ENCODE measurements at places on chromosomes 16 and 17.

DNA sequence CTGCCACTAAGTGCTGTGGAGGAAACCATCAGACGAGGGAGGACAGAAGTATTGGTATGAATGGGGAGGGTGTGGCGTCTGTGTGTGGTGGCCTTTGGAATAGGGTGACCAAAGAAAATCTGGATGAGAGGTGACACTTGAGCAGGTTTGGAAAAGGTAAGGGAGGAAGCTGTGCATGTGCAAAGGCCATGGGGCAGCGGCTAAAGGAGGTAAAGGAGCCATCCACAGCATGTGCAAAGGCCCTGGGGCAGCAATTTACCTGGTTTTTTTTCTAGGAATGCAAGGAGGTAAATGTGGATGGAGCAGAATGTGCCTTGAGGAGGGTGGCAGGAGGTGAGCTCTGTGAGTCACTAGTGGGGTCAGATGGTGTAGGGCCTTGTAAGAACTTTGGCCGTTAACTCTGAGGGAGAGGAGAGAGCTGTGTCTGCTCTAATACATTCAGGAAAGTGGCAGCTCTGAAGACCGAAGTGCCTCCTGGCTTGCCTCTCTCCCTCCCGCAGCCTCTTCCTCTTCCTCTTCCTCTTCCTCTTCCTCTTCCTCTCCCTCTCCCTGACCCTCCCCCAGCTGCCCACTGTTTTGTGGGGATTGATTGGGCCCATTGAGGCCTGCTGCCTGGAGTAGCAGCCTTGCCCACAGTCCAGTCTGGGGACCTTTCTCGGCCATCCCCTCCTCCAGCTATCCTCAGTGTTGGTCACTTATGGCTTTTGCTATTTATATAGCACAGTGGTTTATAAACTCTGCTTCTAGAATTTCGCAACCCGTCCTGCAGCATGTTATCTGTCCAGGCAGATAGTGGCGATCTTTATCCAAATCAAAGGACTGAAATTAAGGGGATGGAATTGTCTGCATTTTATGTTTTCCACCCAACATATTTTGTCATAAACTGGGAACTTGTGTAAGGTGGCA lies 38.7 kb downstream of the CMIP start:
- no peak for ATAC-seq

DNA sequence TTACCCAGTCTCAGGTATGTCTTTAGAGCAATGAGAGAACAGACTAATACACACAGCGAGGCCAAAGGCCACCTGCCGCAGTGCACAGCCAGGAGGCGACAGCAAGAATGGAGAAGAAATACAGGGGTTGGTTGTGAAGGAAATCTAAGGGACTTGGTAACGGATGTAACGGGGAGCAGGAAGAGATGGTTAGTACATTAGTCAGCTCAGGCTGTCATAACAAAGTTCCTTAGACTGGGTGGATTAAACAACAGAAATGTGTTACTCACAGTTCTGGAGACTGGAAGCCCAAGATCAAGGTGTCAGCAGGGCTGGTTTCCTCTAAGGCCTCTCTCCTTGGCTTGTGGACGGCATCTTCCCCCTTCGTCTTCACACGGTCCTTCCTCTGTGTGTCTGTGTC lies 47.1 kb downstream of the TVP23C start:
- no peak for ATAC-seq

- no peak for ATAC-seq
Measured at GRCh38 chr16:66682271-66682670, 14.3 kb downstream of the CMTM4 start.

GRCh38 chr16:86584726-86585721 lies 6.7 kb downstream of the FOXL1 start:
- ATAC-seq, result no peak

DNA sequence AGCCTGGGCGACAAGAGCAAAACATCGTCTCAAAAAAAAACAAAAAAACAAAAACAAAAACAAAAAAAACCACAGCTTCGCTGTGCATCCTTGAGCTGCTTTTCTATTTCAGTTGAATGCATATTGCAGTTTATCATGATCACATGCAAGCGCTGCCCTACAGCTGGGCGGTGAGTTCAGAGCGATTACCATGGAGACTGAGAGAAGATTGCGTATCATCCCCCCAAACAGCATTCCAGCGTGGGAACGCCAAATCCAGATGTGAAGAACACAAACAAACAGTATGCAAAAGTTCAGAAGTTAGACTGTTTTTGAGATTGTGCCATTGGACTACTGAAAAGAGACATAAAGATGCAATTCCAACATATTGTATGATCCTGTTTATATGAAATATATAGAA lies 15.1 kb upstream of the SLC52A1 start:
- ATAC-seq, result no peak

GRCh38 chr16:77539421-77540034 lies 104.7 kb upstream of the ADAMTS18 start:
- ATAC-seq, result no peak

GRCh38 chr16:69111876-69112230 lies 6.4 kb downstream of the HAS3 start:
- ATAC-seq, result no peak

DNA sequence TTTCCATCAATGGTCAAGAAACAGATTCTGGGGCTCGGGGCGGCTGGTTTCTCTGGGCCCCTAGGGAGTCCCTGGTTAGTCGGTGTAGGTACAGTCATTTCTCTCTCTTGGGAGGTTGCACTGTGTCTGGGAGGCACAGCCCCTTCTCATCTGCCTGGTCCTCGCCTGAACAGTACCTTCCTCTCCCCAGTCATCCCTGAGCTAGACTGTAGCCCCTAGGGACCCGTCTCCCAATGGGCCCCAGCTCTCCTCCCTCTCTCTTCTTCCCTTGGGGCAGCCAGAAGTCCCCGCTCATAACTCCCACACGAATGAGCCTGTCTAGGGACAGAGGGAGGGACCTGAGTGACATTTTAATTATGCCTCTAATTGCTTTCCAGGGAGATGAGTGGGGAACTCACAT lies 20.2 kb upstream of the CPSF4L start:
- ATAC-seq, result peak; percentile 38

DNA sequence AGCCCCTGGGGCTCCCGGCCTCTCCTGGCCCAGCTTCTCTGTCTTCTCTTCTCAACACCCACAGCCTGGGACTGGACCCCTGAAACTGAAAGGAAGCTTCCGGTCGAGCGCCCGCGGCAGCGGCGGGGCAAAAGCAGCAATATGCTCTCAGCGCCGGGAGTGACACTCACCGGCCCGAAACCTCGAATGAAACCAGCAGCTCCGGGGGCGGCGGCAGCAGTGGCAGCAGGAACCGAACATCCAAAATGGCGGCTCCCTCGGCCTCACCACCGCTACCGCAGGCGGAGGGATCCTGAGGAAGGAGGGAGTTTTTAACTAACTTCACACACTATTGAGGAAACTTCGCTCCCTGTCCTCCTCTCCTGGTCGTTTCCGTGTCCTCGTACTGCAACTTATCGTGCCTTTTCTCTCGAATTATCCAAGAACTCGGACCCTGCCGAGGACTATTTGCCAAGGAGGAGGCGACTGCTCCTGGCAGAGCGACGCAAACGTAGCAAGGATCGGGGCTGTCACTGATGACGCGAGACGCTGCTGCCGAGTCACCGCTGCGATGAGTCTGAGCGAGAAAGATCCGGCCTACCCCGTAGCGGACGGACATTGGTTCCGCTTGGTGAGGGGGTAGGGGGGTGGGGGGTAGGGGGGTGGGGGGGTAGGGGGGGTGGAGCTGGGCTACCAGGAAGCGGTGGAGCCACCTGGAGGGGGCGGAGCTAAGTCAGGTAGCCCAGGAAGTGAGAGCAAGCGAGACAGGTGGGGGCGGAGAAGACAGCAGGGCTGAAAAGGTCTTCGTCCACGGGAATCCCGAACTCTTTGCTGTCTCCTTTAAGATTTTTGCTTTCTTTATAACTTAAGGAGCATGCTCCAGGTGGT lies at the start of gene AP1G1:
TSS of gene AP1G1 (minus strand) at position 242 of the 867 bp plus-strand sequence. CDS start 19,355 bp downstream, outside the sequence.
- peak; percentile 94 for ATAC-seq

DNA sequence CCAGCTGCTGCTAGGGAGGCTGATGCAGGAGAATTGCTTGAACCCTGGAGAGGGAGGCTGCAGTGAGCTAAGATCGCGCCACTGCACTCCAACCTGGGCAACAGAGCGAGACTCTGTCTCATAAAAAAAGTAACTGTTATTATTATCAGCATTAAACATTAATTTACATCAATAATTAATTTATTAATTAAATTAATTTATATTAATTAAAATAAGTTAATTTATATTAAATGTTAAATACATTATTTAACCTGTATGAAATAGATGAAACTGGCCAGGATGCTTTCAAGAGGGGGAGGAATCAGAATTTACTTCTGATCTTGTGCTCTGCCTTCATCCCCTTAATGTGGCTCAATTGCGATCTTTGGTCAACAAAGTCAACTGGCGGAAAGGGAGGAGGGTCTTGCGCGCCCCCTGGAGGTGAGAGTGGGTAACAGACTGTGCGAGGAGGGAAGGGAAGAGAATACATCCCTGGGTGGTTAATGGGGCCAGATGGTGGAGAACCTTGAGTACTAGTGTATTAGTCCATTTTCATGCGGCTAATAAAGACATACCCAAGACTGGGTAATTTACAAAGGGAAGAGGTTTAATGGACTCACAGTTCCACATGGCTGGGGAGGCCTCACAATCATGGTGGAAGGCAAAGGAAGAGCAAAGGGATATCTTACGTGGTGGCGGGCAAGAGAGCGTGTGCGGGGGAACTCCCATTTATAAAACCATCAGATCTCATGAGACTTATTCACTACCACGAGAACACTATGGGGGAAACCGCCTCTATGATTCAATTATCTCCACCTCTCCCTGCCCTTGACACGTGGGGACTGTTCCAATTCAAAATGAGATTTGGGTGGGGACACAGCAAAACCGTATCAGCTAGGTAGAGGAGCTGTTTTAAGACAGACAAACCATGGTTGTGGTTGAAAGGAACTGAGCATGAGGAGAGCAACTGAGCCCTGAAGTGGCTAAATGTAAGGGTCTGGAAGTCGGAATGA lies 15.7 kb upstream of the CPPED1 start:
- ATAC-seq, result peak; percentile 74

DNA sequence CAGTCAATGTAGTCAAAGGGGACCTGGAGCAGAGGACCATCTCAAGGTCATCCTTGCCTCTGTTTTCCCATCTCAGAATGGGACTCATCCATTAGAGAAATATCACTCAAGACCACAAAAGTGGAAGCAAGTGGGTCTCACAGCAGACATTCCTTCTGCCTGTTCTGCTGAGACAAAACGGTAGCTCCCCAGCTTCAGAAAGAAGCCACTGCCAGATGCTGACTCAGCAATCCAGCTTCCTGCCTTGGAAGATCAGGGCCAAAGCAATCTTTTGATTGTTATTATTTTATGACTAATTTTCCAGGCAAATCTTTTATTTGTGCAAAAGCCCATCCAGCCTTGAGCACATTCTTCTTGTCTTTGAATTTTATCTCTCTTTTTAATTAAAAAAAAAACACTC lies 86.8 kb downstream of the CCT6B start:
- no peak for ATAC-seq

- no peak for ATAC-seq
Measured at GRCh38 chr16:10080051-10080772, 102.0 kb downstream of the GRIN2A start.

GRCh38 chr17:35057332-35057915 lies 6.1 kb downstream of the RFFL start:
- no peak for ATAC-seq

DNA sequence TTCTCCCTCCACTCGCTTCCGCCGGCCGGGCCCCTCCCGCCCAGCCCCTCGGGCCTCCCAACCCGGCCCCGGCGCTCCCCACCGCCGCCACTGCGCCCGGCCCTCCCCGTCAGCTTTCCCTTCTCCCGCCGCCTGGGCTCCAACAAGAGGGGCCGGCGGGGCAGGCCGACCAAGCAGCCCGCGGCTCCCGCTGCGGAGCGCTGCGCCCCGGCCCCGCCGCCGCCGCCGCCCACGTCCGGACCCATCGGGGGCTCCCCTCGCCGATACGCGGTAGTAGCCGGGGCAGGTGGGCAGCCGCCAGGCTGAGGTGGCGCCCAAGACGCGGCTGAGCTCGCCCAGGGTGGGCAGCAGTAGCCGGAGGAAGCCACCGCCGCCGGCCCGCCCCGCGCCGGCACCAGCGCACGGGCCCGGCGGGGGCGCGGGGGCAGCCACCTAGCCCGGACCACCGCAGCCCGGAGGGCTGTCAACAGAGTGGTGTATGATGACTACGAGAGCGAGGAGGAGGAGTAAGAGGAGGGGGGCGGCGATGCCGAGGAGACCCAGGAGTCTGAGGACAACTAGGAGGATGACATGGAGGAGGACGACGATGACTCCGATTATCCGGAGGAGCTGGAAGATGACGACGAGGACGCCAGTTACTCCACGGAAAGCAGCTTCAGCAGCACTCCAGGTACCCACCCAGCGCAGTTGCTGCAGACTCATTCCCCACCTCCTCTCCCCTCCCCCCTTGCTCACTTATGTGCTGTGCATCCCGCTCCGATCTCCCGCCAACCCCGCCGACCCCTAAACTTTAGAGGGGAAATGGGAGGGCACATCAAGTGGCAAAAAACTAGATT lies 498 bp downstream of the LRRC37B start:
- ATAC-seq, result peak; percentile 55

- ATAC-seq, result no peak
Measured at GRCh38 chr17:14050616-14051015, 18.7 kb upstream of the COX10 start.

- peak; percentile 7 for ATAC-seq
Measured at GRCh38 chr17:752620-753219, 656 bp upstream of the GEMIN4 start.

DNA sequence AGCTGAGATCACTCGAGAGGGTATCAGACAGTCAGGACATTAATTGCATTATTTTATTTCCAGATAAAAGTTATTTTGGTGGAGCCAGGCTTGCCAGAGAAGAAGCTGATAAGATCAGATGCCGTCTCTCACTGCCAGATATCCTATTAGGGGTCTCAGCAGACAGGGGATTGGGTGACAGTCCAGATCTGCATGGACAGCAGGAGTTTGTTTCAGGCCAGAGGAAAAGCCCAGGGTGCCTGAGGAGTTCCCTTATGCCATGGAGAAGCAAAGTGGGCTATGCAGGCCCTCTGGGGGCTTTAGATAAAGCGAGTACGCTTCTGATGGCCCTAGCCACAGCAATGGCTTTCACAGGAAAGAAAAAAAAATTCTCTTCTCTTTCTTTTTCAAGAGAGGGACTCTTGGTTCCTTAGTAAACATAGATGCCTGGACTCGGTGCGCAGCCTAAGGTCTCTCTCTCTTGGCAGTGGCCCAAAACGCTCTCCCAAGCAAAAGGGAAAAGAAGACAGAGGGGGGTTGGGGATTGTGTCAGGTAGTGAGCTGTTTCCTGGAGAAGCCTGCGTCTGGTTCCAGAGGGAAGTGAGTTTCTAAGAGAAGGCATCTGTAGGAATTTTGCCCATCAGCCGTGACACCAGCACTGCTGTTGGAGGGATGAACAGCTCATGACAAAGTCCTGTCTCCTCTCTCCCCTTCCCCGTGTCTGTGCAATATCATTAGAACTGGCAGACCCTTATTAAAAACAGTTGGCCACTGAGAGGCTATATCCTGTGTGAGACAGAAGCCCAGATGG lies 166.3 kb upstream of the FOXF1 start:
- ATAC-seq, result no peak

- no peak for ATAC-seq
Measured at GRCh38 chr16:69145658-69146057, 13.2 kb downstream of the UTP4 start.

DNA sequence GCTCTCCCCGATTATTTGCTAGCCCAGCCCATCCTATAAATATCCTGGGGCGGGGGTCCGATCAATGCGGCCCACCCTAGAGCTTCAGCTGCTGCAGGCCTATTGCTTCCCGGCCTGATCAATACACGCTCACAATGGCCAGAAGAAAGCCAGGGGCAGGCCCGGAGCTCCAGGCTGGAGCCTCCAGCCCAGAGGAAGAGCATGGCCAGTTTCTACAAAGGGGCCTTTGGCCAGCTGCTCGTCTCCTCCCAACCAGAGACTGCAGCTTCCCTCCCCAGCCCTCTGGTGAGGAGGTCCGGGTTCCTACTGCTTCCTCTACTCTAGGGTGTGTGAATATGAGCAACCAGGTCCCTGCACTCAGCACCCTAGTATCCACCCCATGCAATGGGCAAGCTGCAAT lies 36.7 kb downstream of the SALL1 start:
- no peak for ATAC-seq
